ENCODE measurements at places on chromosomes 7 and 10.
A peak's percentile ranks its signal among the peaks of the same experiment; 100 is the strongest.

DNA sequence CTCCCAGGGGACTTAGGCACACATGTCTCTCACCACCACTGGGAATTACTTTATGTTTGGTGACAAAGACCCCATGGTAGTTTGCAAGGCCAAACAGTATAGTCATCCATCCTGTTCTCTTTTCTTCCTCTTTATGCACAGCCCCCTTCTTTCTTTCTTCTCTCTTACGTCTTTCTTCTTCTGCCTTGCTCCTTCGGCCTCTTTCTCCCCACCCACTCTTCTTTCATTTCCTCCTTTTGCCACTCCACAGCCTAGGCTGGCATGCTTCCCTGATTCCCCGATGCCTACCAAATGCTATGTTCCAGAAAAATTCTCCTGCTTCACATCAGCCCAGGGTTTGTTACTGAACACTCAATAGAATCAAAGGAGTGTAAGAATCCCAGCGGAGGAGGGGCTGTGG lies 62.4 kb upstream of the MKLN1 start:
- no peak for DNase-seq

GRCh38 chr10:1928606-1929005 lies 191.3 kb upstream of the ADARB2 start:
- DNase-seq: no peak

DNA sequence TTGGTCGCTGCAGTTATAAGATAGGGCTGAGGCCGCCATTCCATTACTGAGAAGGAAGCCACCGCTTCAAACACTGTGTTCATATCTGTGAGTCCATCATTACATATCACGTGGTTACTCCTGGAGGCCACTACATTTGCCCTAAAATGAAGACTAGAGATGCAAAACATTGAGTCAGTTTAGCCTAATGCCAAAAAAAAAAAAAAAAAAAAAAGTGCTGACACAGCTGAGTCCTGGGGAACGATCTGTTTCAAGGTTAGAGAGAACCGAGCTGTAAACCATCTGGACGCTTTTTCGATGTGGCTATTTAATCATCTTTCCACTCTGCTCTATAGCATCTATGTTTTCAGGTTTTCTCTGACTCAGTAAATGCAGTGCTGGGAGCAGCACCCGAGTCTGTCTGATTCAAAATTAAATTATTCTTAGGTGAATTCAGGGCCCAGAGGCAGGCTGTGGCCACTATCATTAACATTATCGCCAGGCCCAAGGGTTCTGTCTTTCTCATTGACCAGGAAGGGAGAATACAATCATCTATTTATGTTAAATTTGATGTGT lies 449.1 kb downstream of the PAXIP1 start:
- DNase-seq: no peak

GRCh38 chr10:32877915-32878314 lies 80.1 kb downstream of the ITGB1 start:
- no peak for DNase-seq

DNA sequence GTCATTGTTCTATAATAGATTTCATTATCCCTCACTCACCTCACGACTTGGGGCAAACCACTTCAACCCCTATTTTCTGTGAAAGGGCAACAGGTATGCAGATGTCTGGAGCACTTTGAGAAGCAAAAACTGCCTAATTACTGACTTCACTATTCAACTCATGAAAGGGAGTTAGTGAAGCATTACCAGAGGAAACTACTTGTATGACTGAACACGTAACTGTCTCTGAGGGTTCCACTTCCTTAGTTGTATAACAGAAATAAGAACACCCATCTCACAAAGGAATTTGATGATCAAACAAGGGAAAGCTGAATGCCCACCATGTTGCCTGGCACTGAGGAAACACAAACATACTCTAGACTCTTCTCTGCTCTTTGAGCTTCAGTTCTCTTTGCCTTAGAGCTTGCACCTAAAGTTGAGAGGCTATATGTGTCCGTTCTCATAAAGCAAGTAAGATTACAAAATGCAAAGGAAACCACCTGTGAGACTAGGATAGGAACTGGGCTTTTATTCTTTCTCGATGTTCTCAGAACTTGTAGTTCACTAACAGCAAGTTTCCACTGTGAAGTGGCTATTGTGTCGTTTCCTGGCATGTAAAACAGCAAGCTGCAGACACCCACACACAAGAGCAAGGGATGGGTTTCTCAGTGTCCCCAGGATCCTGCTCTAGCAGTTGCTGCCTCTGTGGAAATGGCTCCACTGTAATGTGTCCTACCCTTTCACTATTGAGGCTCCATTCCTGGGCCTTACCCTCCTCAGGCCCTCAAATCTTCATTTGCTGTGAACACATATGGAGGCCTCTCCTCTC lies 2.6 kb downstream of the TMEM243 start:
- no peak for DNase-seq

- DNase-seq: no peak
Observed at GRCh38 chr10:12757351-12757750, 244.2 kb downstream of the CCDC3 start.

- DNase-seq: no peak
Observed at GRCh38 chr7:110675383-110676103, 415.4 kb upstream of the LRRN3 start.

DNA sequence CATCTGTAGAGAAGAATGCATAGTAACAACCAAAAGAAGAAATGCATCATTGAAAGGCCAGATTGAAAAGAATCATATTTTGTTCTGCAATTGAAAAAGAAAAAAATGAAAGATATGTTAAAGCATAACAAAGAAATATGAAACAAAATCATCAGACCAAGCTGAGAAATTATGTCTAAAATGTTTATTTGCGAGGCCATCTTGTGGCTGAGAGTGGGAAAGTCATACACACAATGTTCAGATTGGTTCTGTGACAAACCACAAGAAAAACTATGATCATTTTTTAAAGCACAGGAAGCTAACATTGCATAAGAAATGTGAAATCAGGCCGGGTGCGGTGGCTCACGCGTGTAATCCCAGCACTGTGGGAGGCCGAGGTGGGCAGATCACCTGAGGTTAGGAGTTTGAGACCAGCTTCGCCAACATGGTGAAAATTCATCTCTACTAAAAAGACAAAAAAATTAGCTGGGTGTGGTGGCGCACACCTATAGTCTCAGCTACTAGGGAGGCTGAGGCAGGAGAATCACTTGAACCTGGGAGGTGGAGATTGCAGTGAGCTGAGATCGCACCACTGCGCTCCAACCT lies 36.6 kb downstream of the ABCB5 start:
- peak; percentile 25 for DNase-seq

GRCh38 chr7:157358041-157358752 lies 21.4 kb downstream of the DNAJB6 start:
- no peak for DNase-seq

DNA sequence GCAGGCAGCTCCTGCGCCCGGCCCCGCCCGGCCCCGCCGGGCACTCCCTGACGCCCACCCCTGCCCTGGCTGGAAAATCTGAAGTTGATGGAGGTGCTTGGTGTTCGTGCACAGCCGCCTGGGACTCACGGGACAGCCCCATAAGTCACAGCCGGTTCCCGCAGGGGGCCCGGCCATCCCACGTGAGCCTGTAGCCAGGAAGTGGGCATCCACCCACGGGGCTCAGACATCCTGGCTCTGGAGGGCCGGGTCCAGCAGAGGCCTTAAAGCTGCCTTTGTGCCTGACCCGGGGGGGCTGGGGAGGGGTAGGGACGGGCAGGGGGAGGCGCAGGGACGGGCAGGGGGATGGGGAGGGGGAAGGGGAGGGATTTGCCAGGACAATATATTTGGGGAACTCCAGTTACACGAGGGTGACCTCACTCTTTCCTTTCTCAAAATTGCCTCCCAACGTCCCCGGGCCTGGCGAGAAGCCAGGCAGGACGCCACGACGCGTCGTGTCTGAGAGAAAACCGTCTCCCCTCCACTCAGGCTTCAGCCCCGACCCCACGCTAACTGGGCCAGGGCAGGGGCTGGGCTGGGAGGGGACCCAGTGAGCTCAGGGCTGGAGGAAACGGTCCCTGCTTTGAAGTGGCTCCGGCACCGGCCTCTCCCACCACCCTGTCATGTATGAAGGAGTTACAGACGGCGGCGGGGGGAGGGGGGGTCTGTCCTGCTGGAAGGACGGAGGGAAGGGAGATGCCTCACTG lies 82.1 kb upstream of the PDGFA start:
- DNase-seq: peak; percentile 8

DNA sequence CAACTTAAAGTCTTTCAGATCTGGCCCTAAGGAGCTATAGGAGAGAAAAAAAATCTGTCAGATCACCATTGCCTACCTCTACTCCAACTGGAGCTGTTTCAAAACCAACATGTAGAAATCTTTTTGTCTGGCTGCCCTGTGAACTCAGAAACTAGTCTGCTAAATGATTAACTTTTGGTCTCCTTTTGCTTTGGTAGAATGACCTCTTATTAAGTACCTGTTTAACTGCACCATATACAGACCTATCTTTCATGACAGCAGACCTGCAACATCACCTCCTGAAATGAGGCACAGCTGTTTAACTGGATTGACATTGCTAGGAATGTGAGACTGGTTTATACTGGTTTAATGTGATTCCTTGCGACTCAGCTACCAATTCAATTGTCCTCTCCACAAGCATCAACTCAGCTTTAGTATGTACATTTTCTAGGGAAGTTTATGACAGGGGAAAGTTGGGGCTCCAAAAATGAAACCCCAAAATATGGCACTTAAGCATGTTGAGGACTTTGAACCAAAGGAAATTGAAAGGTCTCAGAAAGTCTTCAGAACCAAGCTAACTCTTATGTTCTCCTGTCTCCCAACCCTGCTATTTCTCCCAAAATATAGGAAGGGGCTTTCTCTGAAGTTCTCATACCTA lies 1.8 kb downstream of the CYP3A43 start:
- DNase-seq: no peak

- DNase-seq: no peak
Observed at GRCh38 chr7:110835218-110835617, 255.7 kb upstream of the LRRN3 start.

GRCh38 chr10:129861776-129862531 lies 102.1 kb downstream of the EBF3 start:
- DNase-seq: no peak

DNA sequence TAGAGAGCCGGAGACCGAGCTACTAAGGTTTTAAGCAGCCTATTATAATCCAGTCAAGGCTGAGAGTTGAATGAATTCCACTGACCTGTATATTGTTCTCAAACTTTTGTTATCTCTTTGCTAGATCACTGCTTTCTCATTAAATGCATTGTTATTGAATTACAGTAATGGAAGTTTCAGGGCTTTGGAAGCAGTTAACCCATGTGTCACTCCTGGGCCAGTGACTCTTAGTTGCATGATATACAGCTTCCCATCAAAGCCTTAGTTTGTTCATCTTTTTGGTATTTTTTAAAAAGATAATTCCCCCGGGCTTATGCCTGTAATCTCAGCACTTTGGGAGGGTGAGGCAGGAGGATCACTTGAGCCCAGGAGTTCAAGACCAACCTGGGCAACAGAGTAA lies 55.4 kb upstream of the KIAA1217 start:
- DNase-seq: peak; percentile 85

- peak; percentile 79 for DNase-seq
Observed at GRCh38 chr7:78197447-78197846, 398.9 kb downstream of the PHTF2 start.

DNA sequence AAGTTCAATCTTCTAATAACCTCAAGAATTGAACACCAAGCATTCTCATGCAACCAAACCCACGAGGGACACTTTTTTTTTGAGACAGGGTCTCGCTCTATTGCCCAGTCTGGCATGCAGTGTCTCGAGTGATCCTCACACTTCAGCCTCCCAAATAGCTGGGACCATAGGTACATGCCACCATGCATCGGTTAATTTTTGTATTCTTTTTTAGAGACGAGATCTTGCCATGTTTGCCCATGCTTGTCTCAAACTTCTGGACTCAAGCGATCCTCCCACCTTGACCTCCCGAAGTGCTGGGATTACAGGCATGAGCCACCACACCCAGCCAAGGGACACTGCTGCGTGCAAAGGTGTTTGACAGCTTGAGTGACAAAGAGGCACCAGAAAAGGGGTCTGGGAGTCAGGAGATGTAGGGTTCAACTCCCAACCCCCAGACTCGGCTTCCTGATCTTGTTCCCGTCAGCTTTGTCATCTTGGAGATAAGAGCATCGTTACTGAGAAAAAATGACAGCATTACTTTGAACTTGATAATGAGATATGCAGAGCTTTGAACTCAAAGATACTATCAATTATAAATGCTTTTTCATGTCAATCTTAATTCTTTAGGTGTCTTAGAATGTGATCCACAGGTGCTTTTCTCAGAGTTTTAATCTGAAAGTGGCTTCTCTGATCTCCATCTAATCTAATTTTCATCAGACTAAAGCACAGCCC lies 1.6 kb upstream of the CYTH3 start:
- DNase-seq: no peak

DNA sequence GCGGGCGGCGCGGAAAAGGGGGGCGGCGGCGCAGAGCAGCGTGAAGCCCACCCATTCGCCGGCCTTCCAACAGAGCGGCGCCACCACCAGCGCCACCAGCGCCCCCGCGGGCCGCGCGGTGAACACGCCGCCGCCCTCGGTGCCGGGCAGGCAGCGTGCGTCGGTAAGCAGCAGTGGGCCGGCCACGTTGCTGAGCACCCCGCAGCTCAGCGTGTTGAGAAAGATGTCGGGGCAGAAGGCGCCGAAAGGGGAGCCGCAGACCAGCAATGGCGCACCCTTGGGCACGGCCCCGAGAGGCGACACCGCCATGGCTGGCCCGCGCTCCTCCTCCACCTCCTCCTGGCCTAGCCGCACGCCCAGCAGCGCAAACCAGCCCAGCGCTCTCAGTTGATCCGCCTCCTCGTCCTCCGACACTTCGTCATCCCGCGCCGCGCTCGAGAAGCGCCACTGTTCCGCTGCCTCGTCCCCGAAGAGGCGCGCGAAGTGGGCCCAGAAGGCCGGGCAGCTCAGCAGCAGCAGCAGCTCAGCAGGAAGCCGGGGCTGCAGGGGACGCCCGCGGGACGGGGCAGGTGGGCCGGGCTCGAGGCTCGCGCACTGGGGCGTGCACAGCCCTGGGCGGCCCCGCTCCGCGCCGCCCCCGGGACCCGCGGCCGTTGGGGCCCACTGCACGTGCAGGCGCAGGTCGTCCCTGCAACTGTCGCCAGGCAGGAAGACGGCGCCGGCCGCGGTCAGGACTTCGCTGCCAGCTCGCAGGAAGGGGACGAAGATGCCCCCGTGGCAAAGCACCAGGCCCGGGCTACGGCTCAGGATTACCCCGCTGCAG lies 623 bp downstream of the TYSND1 start:
- DNase-seq: peak; percentile 73

GRCh38 chr10:31186225-31187000 lies 132.6 kb upstream of the ZEB1 start:
- DNase-seq: no peak

DNA sequence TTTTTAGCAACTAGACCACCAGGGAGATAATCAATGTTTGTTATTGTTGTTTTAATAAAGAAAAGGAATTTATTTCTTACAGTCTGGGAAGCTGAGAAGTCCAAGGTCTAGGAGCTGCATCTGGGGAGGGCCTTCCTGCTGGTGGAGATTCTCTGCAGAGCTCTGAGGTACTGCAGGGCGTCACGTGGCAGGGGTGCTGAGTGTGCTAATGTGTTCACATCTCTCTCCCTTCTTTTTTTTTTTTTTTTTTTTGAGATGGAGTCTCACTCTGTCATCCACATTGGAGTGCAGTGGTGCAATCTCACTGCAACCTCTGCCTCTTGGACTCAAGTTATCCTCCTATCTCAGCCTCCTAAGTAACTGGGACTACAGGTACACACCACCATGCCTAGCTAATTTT lies 150.9 kb upstream of the TRIM24 start:
- DNase-seq: no peak
